ENCODE measurements at places on chromosomes 7 and 10.

DNA sequence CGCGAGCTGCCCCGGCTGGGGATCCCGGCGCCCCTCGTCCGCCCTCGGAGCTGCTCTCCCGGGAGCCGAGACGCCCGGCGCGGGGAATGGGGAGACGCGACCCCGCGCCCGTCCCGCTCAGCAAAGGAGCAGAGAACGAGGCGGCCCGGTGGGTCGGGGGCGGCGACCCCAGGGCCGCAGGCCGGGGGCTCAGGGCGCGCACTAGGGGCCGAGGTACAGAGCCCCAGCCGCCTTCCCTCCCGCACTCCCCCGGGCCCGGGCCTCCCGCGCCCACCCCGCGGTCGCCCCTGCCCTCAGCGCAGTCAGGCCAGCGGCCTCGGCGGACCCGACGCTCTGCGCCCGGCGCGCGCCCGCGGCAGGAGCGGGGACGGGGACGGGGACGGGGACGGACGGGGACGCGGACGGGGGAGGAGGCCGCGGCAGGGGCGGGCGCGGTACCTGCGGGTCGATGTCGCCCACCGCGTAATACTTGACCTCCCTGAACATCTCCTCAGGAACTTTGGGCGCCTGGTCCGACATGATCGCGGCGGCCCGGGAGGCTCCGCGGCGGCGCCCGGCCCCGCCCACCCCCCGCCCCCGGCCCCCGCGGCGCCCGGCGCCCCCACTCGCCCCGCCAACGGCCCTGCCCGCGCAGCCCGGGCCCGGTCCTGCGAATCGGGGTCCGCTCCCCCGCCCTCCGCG lies 373 bp downstream of the PAXIP1 start:
- peak overlapping the region; percentile 86 for H3K4me3 ChIP-seq
- H3K27me3 ChIP-seq = no peaks in the 10 kb centered on the region
- DNase-seq = peak; percentile 88
- H3K27ac ChIP-seq = peak overlapping the region; percentile 58

DNA sequence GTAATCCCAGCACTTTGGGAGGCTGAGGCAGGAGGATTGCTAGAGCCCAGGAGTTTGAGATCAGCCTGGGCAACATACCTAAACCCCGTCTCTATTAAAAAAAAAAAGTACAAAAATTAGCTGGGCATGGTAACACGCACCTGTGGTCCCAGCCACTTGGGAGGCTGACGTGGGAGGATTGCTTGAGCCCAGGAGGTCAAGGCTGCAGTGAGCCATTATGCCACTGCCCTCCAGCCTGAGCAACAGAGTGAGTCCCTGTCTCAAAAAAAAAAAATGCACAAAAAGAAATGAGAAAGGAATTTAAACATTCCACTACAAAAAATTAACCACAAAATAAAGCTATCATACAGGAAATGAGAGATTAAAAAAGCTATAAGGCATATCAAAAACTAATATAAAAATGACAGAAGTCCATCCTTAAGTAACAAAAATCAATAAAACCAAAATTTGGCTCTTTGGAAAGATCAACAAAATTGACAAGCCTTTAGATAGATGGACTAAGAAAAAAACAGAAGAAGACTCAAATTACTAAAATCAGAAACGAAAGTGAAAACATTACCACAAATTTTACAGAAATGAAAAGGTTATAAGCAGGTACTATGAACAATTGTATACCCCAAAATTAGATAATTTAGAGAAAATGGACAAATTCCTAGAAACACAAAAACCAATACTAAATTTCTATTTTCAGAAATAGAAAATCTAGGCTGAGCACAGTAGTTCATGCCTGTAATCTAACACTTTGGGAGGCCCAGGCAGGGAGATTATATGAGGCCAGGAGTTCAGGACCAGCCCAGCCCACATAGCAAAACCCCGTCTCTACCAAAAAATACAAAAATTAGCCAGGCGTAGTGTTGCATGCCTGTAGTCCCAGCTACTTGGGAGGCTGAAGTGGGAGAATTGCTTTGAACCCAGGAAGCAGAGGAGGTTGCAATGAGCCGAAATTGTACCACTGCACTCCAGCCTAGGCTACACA lies 42.4 kb upstream of the NANOS1 start:
- no peaks in the 10 kb centered on the region for H3K36me3 ChIP-seq
- H3K27me3 ChIP-seq = peaks cover under 1% of the 10 kb centered on the region
- no peak for DNase-seq
- H3K4me1 ChIP-seq = no peaks in the 10 kb centered on the region
- no peak overlapping the region for H3K27ac ChIP-seq
- H3K4me3 ChIP-seq = no peak overlapping the region

- DNase-seq = no peak
- peak overlapping the region; percentile 66 for H3K27ac ChIP-seq
- peaks cover 11% of the 10 kb centered on the region for H3K4me1 ChIP-seq
- H3K4me3 ChIP-seq = peak overlapping the region; percentile 87
- H3K36me3 ChIP-seq = no peaks in the 10 kb centered on the region
- no peaks in the 10 kb centered on the region for H3K27me3 ChIP-seq
Measured at GRCh38 chr7:24574386-24574785, 1.1 kb downstream of the PALS2 start.

GRCh38 chr7:30468791-30469190 lies 9.8 kb downstream of the NOD1 start:
- H3K4me3 ChIP-seq = no peak overlapping the region
- peak overlapping the region; percentile 84 for H3K27ac ChIP-seq
- peak; percentile 51 for DNase-seq
- H3K27me3 ChIP-seq = no peaks in the 10 kb centered on the region
- H3K36me3 ChIP-seq = no peaks in the 10 kb centered on the region

- H3K36me3 ChIP-seq = no peaks in the 10 kb centered on the region
- H3K4me3 ChIP-seq = no peak overlapping the region
- H3K27ac ChIP-seq = peak overlapping the region; percentile 3
- H3K27me3 ChIP-seq = no peaks in the 10 kb centered on the region
- DNase-seq = no peak
- H3K4me1 ChIP-seq = peaks cover 24% of the 10 kb centered on the region
Measured at GRCh38 chr10:121428867-121429266, 169.4 kb downstream of the FGFR2 start.

- no peak overlapping the region for H3K27ac ChIP-seq
- H3K4me1 ChIP-seq = peaks cover 2% of the 10 kb centered on the region
- DNase-seq = no peak
- no peak overlapping the region for H3K4me3 ChIP-seq
Measured at GRCh38 chr10:79305515-79305914, 41.8 kb upstream of the PPIF start.

DNA sequence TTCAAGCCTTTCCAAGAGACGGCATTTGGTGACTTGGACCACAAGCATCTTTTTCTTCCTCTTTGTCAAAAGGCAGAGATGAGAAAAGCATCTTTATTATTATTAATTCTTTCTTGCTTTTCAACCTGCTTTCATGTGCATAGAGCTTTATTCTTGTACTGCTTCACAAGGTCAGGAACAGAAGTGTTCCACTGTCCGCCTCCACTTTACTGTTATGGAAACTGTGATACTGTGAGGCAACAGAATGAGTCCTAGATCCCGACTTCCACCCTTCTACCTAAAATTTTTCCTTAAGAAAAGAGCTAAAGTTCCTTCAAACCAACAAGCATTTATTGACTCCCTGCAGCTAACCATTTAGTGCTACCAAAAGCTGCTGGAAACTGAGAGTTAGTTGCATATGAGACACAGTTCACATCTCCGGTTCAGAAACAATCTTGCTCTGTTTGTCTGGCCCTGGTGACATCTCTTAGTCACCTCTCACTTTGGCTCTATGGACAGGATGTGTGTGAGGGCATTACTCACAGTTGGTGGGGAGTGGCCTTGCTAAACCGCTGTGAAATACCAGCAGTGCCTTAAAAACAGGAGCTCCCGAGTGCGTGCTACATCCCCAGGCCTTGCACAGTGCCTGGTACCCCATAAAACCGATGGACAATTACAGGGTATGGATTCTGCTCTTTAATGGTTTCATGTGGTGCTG lies 77.1 kb upstream of the TRIL start:
- no peak for DNase-seq
- no peak overlapping the region for H3K27ac ChIP-seq
- no peak overlapping the region for H3K4me3 ChIP-seq
- H3K36me3 ChIP-seq = no peaks in the 10 kb centered on the region
- no peaks in the 10 kb centered on the region for H3K4me1 ChIP-seq

Measured in hepatocyte (in vitro differentiated cells).